ENCODE measurements at places on chromosomes 1 and 21.
A peak's percentile ranks its signal among the peaks of the same experiment; 100 is the strongest.

DNA sequence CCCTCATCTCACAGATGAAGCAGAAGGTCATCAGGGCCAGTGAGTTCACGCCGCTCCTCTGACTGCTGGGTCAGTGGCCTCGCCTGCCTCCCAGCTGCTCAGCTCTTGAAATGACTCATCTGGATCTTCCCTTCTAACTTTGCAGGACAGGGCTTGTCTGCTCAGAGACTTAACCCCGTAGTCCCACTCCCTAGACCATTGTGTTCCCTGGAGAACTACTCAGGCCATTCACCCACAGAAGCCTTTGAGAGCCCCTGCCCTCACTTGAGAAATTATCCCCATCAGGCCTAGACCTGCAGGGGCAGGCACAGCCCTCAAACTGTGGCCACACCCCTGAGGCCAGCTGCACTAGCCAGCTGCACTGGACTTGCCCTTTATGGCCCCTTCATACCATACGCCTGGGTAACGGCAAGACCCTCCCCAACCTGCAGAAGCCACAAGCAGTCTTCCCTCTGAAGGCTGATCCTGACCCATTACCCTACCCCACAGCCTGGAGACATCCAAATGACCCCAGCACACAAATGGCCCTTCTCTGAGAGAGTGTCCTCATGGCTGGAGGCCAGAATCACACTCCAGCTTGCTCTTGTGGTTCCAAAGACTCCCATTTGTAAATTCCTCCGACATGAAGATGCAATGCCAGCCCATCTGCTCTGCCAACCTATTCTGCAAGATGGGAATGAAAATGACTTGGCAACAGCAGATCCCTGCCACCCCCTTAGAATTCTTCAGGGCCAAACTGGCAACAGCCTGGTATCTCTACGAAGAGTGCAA lies 33.2 kb downstream of the RCSD1 start:
- DNase-seq, result peak; percentile 97

DNA sequence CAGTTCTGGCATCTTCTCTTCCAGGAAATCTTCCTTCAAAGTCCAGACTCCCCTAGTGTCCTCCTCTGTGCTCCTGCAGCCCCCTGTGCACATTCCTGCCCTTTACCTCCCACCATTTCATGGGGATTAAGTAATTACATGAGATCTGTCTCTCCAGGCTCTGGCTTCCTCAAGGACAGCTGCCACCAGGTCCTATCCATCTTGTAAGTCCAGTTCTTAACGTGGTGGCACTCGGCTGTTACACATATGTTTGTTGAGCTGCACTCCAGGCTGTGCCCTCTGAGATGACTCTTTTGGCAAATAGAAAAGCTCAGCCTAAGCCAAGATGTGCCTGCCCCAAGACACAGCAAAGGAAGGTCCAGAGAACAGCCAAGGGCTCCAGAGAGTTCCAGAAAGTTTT lies 57.4 kb upstream of the CAMK1G start:
- no peak for DNase-seq

DNA sequence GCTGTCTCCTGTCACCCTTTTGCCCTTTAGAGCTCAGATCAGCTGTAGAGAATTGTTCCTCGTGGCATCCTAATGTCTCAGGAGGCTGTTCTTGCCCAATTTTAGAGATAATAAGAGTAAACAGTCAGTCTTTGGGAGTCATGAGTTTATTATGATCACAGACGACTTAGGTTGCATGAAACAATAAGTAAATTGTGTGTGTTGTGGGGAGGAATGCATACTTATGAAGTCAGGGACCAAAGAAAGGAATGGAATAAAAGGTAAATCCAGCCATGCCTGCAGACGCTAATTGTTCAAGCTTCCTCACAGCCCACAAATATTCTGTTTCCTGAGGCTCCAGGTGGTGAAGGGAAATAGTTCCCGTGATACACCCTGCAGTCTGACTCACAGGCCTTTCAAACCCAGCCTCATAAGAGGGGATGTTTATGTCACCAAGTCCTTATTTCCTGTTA lies 897 bp downstream of the EPHX4 start:
- peak; percentile 34 for DNase-seq

DNA sequence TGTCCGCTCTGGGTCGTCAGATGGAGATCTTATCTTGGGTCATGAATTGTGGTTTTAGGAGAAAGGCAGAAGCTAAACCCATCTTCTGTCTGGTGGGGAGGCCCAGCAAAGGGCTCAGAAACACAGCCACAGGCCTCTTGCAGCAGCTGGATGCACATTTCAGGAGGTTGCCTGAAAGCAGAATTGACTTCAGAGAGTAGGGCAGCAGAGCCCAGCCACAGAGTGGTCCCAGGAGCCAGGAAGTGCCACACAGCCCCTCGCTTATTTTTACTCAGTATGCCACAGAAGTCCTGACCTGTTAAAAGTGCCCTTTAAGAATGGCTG lies 8.3 kb upstream of the RIPK4 start:
- no peak for DNase-seq

- DNase-seq, result peak; percentile 49
These were observed 600 bp downstream of the CLK2 start for GRCh38 chr1:155272466-155273342.

Measured in RWPE1 (cell line).